ENCODE measurements at places on chromosomes 1 and 21. TPM values are rescaled to one million over a fixed set of nuclear protein-coding genes. Genes with fewer than 3 reads are reported as not detected.

GRCh38 chr1:229252228-229252984 is 18.5 kb upstream of the RAB4A start:
- no peak for DNase-seq

GRCh38 chr1:186435336-186435735 is 25.6 kb downstream of the PDC start:
- no peak for DNase-seq

- no peak for DNase-seq
Observed at GRCh38 chr1:31443673-31444072, 30.7 kb downstream of the SERINC2 start.

DNA sequence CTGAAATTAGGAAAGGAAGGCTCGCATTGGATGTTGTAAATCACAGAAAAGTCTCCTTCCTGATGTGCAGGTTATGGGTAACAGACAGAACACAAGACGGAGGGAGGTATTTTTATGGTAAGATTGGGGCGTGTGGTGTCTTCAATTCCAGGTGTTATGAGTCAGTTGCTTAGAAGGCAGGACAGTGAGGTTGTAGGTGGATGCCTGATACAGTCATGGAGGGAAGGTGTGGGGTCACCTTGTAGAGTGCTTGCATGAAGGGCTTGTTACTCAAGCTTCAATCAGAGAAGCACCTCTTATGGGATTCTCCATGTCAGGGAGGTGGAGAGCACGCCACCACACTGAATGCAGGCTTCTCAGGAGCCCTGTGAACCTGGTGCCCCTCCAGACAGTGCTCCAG is 63.1 kb downstream of the C1orf21 start:
- no peak for DNase-seq

DNA sequence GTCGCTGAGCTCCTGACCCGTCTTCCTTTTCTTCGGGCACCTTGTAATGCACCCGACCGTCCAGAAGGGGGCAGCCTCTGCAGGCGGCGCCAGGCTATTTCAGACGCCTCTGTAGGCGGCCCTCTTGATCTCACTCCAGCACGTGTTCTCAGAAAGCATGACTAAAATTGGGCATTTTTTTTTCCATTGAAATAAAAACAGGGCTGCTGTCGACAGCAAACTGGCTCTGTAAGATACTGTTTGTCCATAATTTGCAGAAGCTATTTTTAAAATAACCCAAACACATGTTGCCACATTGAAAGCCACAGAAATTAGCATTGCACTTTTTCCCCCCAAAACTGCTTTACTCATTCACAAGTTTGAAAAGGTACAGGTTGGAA is 78.0 kb downstream of the STUM start:
- peak; percentile 76 for DNase-seq

DNA sequence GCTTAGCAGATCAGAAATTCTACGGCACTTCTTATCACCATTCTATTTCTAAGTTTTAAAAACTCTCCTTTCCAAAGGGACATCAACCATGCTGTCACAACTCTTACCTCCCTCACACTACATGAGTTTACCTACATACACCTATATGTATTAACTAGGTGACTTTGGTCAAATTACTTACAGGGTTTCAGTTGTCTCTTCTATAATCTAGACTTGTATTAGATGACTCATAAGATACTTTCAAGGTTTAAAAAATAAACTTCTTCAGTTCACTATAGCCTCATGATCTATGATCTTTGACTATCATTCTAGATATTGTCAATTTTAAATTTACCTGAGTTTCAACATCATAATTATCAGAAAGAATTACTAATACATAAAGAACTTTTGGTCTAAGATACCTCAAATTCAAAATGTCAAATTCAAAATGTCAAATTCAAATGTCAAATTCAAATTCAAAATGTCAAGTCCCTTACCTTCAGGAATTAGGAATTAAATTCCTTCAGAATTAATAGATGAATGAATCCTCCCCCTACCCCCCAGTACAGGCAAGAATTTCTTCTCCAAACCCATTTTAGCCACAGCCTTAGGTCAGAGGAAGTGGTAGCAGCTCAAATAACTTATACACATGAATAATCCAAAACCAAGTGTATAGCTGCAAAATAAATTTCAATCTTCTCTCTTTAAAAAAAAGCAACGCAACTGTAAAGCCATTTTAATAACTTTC is 31.1 kb downstream of the OTUD7B start:
- DNase-seq = no peak

GRCh38 chr1:64594446-64594845 is 124.5 kb downstream of the CACHD1 start:
- no peak for DNase-seq

GRCh38 chr1:212432272-212432660 is 454 bp upstream of the NENF start:
- no peak for DNase-seq

- no peak for DNase-seq
Observed at GRCh38 chr1:7795406-7795805, 11.3 kb downstream of the PER3 start.

Gene NUP210L
- total RNA-seq = not detected

Gene ZBTB8A
- 3.1 TPM for total RNA-seq

Gene PTGER3
- 1.1 TPM for total RNA-seq

Gene OR10Z1
- not detected for total RNA-seq

Gene DDAH1
- 16.1 TPM for total RNA-seq

Data from heart left ventricle (tissue), 16 donors.